Occipital lobe (tissue), 3 donors: ENCODE measurements at places on chromosomes 5 and 9.

- DNase-seq, result no peak
These were observed 218.1 kb upstream of the NREP start for GRCh38 chr5:111975133-111975532.

DNA sequence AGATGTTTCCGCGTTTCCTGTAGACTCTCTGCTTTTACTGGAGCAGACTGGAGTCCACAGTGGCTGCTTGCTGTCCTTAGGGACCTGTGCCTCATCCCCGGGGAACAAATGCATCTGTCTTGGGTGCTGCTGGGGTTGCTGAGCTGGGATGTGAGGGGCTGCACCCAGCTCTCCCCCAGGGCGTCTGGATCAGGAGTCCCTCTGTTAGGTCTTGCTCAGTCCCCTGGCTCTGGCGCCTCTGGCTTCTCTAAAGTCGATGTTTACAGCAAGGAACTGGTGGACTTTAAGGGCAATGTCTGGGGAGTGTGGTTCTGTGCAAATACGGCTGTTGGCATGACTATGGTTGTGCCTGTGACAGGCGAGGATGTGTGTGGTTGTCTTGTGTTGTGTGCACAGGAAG, 91.4 kb downstream of the CACNA1B start:
- DNase-seq, result no peak

DNA sequence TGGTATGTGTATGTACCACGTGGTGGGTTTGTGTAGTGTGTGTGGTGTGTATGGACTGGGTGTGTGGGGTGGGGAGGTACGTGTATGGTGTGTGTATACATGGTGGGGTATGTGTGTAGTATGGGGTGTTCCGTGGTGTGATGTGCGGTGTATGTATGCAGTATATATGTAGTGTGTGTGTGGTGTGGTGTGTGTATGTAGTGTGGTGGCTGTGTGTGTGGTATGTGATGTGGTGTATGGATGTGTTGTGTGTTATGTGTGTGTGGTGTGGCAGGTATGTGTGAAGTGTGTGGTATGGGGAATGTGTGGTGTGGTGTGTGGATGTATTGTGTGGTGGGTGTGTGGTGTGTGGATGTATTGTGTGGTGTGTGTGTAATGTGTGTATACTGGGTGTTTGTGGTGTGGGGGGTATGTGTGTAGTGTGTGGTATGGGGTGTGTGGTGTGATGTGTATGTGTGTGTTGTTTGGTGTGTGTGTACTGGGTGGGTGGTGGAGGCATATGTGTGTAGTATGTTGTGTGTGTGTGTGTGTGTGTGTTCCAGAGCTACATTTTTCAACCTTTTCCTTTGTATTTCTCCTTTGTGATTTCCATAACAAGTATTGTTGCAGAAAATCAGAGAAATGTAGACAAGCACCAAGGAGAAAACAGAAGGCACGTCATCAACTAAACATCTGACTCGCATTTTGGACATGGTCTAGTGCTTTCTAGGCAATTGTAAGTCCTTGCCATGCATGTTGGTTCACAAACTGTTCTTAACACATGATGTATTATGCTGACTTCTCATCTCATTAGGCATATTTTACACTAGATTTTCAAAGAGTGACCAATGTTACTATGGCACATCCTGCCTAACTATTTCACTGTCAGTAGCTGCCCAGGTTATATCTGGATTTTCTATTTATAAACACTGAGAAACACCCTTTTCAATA, 13.2 kb downstream of the SEMA4D start:
- no peak for DNase-seq

- DNase-seq, result no peak
These were observed 30.3 kb downstream of the FAM240B start for GRCh38 chr9:38689678-38690077.

- no peak for DNase-seq
These were observed 161.5 kb downstream of the EBF1 start for GRCh38 chr5:158938200-158938599.

- DNase-seq, result no peak
These were observed 7.5 kb downstream of the ZNF608 start for GRCh38 chr5:124738681-124739633.

GRCh38 chr5:177576169-177576568, 15.8 kb upstream of the TMED9 start:
- DNase-seq, result no peak

DNA sequence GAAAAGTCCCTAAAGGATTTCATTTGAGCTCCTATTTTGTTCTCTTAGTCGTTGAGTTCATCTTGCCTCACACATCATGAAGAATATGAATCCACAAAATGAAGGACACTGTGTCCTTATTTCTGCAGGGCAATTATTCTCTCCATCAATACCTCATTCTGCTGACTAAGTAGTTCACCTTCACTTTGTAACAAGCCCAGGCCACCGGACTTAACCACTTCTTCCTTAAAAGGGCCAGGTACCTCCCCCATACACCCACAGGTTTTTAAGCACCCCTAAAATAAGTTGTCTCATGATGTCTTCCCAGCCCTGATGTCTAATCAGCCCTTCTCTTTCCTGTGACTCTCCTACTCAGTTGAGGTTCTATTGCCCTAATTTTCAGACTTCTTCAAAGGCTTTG, 67.1 kb upstream of the PLPP6 start:
- DNase-seq, result no peak
